ENCODE measurements at places on chromosomes 6 and 20.
A peak's percentile ranks its signal among the peaks of the same experiment; 100 is the strongest.

DNA sequence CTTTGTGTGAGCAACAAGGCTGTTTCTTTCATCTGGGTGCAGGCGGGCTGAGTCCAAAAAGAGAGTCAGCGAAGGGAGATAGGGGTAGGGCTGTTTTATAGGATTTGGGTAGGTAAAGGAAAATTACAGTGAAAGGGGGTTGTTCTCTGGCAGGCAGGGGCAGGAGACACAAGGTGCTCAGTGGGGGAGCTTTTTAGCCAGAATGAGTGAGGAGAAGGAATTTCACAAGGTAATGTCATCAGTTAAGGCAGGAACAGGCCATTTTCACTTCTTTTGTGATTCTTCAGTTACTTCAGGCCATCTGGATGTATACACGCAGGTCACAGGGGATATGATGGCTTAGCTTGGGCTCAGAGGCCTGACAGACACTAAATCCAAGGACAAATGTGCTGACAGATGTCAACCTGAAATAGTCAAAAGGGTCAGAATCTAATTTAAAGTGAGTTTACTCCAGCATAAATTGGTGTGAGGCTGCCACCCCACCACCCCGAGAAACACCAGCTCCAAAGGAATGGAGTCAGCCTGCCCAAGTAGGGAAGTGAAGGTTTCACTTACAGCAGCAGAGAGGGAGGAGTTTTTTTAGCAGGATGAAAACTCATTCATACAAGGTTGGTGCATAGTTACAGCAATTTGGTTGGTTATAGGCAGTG is 560.0 kb upstream of the CDH4 start:
- DNase-seq = no peak

GRCh38 chr6:30703011-30703410 is 12.2 kb upstream of the NRM start:
- no peak for DNase-seq

DNA sequence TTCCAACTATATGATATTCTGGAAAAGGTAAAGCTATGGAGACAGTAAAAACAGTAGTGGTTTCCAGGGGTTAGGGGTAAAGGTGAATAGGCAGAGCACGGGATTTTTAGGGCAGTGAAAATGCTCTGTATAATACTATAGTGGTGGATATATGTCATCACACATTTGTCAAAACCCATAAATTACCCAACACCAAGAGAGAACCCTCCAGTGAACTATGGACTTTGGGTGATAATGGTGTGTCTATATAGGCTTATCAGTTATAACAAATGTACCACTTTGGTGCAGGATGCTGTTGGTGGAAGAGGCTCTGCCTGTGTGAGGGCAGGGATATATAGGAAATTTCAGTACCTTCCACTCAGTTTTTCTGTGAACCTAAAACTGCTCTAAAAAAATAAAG is 149.9 kb downstream of the GPX5 start:
- no peak for DNase-seq

DNA sequence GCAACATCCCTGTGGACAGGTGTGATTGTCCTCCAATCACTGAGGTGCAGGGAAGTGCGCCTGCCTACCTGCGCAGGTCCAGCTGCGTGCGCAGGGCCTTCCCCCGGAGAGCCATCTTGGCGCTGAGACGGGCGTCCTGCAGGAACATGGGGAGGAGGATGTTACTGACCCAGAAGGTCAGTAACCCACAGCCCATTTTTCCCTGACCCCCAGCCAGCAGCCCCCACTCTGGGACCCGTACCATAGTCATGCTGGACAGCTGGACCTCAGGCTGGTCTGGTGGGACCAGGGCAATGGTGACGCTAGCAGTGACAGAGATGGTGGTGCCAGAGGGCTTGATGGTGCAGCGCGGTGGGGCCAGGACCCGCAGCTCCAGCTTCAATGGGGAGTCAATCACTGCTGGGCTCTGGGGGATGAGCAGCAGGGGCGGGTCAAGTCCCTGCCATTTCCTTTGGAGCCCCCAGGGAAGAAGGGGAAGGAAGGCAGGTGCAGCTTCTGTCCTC is 9.7 kb downstream of the PLTP start:
- no peak for DNase-seq

GRCh38 chr6:111727802-111728201 is 122.1 kb upstream of the TRAF3IP2 start:
- DNase-seq = no peak

DNA sequence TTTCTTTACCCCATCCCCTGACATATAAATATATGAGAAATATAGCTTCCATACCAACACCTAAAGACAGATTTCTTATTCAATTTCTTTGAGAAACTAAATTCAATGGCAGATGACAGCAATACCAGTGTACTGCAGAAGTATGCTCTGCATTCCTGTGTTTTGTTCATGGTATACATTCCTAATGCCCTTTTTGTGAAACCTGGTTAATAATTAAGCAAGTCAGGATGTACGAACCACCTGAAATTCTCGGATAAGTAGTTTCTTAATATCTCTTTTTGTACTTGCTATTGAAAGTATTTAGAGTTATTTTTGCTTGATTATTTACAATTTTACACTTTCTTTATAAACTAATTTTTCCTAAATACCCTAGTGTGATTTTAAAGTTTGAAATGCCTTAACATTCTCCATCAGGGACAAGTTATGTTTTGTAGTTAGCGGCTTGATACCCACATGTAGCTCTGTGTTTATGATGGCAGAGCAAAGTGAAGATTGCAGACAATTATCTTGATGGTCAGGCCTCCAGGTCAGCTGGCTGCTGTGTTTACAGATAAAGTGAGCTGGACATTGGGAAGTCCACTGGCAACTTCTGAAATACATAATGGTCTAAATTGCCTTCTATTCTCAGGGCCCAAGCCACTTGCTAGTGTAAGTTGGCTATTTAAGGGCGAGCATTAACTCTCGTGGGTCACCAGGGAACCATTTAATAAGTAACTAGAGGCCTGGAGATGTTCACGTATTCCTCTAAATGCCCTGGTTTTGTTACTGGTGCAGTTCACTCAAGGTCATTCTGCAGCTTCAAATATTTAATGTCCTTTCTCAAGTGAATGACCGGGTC is 58.2 kb downstream of the PLCB1 start:
- DNase-seq = no peak

DNA sequence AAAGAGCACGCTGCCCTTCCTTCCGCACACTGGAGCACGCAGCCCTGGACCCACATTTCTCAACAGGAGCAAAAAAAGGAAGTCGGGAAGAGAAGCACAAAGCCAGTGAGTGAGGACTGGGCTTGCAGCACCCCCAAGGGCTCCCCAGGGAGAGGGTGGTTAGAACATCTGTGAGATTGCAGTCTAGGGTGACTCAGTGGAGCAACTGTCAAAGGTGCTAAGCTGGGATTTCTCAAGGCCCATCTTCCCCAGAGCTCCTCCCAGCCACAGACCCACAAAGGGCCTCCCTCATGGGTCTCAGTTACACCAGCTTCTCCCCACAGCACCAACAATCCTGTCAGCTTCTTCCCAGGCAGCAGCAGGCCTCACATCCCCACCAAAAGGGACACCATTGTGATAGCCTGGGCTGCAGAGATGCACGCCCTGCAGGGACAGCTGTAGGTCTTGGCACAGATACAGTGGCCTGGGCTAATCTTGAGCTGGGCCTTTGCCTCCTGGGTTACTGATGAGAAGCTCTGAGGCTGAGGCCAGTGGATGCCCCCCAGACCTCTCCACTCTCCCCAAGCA is 39.6 kb upstream of the CD93 start:
- no peak for DNase-seq

- DNase-seq = no peak
These were observed 91.2 kb downstream of the JARID2 start for GRCh38 chr6:15336900-15337560.

- DNase-seq = no peak
These were observed 44.9 kb upstream of the HLA-E start for GRCh38 chr6:30444451-30444742.

DNA sequence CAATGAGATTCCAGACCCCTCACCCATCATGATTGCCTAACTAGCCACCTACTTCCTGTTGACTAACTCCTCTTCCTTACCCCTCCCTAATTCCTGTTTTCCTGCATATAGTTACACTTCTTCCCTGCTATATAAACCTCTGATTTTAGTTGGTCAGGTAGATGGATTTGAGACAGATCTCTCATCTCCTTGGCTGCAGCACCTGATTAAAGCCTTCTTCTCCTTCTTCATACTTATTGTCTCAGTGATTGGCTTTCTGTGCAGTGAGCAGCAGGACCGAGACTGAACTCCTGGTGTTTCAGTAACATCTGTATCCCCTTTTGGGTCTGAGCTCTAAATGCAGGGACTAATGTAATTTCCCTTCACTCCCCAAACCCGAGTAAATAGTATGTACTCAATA is 51.7 kb upstream of the ATXN1 start:
- no peak for DNase-seq

GRCh38 chr6:43263314-43264178 is 20.3 kb downstream of the TTBK1 start:
- DNase-seq = peak; percentile 49

DNA sequence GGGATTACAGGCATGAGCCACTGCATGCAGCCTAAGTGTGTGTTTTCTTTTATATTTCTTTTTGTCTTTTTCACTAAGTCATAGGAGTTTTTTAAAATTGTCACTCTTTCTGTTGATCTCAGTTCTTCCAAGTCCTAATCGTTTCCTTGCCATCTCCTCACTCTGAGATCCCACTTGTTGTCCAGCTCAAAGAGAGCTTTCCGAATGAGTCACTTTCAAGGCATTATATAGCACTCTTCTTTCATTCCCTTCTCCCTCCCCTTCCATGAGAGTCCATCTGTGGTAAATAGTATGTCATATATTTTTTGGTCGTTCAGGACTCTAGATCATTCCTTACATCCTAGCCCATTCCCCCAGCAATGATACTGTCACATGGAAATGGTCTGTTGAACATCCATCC is 4.3 kb downstream of the VAPB start:
- no peak for DNase-seq

DNA sequence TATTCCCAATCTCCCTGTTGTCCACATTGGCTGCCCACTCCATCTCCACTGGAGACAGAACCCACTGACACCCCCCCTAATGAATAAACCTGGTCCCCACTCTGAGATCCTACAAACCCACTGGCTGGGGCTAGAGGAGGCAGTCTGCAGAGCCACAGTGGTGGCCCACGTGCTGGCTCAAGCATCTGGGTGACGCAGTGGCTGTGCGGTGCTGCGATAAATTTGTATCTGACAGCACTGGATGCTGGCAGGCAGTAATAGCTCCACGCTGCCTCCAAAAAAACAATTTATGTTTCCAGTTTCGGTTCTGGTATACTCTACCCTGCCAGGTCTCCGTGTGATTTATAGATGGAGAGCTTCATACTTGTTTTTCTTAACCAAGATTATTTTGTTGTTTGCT is 87.1 kb upstream of the SYNDIG1 start:
- no peak for DNase-seq

DNA sequence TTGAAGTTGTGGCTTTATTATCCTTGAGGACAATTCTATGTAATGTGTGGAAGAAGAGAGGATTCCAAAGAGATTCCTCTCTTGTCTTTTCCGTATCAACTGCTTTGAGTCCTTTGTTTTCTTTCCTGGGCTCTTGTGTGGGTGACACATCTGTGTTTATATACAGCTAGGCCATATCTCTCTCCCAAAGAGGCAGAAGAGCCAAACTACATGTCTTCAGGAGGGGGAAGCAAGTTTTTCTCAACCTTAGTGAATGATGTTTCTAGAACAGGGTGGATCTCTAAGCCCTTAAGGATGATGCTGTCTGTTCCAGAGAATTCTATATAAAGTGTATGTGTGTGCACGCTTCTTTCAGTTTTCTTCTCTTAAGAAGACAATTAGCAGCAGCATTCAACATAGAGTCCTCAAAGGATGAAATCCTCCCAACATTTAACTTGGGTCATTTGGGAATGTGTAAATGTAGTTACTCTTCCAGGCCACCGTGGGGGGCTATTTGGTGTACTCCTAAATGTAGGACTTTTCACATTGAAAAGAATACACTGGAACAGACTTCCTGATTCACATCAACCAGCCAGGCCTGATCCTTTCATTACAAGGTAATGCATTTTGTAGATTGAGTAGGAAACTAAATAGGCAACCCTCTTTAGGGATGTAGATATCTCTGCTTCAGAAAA is 92.8 kb upstream of the EEF1E1 start:
- DNase-seq = no peak

- DNase-seq = no peak
These were observed 369.2 kb downstream of the PAX1 start for GRCh38 chr20:22074635-22075034.

- no peak for DNase-seq
These were observed 32.0 kb upstream of the SSTR4 start for GRCh38 chr20:23003077-23003635.

DNA sequence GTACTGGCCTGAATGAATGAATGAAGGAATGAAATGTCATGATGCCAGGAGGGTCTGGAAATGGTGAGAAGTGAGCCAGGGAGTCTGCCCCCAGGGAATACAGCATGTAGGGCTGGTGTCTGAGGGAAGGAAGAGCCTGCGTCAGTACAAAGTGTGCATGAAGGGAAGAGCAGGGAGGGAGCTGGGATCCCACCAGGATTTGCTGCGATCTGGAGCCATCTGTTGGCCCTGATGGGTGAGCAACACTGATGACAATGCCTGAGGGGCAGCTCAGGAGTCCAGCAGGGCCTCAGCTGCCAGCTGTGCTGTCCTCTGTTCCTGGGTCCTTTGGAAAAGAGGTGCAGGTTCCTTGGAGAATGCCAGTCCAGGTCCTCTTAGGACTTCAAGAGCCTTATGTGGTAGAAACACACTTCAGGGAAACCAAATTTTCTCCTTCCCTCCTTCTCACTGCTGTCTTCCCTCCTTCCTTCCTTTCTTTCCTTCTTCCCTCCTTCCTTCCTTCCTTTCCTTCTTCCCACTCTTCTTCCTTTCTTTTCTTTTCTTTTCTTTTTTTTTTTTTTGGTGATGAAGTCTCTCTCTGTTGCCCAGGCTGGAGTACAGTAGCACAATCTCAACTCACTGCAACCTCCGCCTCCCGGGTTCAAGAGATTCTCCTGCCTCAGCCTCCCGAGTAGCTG is 11.5 kb downstream of the BPI start:
- DNase-seq = no peak

GRCh38 chr20:5833309-5833941 is 83.2 kb downstream of the SHLD1 start:
- DNase-seq = no peak

GRCh38 chr6:75824160-75824559 is 75.1 kb downstream of the MYO6 start:
- no peak for DNase-seq

DNA sequence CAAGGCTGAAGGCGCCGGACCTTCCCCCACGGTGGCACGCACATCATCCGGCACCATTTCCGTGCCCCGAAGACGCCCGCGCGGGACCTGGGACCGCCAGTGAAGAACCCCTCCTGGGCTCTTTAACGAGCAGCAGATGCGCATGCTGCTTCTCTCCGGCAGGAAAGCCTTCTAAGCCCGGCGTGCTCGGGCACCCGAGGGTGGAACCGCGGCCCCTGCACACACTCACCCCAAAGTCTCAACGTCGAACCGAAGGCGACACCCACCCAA is 240 bp downstream of the FOXQ1 start:
- DNase-seq = no peak

DNA sequence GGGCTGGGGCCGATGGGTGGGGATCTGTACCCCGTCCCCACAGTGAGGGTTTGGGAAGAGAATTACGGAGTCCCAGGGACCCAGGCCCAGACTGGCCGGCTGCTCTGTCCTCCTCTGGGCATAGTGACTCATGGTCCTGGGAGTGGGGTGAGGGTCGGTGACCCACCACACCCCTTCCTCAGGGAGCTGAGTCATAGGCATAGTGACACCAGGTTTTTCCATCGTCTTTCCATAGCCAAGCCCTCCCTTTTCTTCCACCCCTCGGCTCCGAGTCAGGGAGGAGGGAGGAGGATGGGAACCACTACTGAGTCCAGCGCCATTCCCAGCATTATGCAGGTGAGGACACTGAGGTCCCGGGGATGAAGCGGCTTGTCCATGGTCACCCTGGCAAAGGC is 8.9 kb downstream of the CYP21A2 start:
- DNase-seq = no peak

All from H1 (cell line).